ENCODE measurements at places on chromosomes 6 and 20. TPM values are rescaled to one million over a fixed set of nuclear protein-coding genes. Genes with fewer than 3 reads are reported as not detected.

The TFAP2D gene
- total RNA-seq = not detected

The AKAP7 gene
- total RNA-seq = 21.0 TPM

The ARFRP1 gene
- total RNA-seq = 13.5 TPM

The PLCB4 gene
- total RNA-seq = 0.21 TPM

The RIPPLY2 gene
- under 0.01 TPM for total RNA-seq

The MEI4 gene
- 0.10 TPM for total RNA-seq

The GPX5 gene
- total RNA-seq = not detected

The MCHR2 gene
- total RNA-seq = not detected

The PGC gene
- total RNA-seq = 0.10 TPM

The KCNK16 gene
- not detected for total RNA-seq

The FHL5 gene
- total RNA-seq = not detected

The FAM184A gene
- 2.3 TPM for total RNA-seq

The SSTR4 gene
- total RNA-seq = not detected

The RGS17 gene
- total RNA-seq = not detected

The VSX1 gene
- total RNA-seq = not detected

The RSPH3 gene
- 1.3 TPM for total RNA-seq

The CST5 gene
- total RNA-seq = not detected

The ISM1 gene
- total RNA-seq = 1.2 TPM

The TRIM38 gene
- total RNA-seq = 18.7 TPM

The TRIM15 gene
- total RNA-seq = not detected

The IRF4 gene
- 41.3 TPM for total RNA-seq
